ENCODE measurements at places on chromosomes 12 and 14.

DNA sequence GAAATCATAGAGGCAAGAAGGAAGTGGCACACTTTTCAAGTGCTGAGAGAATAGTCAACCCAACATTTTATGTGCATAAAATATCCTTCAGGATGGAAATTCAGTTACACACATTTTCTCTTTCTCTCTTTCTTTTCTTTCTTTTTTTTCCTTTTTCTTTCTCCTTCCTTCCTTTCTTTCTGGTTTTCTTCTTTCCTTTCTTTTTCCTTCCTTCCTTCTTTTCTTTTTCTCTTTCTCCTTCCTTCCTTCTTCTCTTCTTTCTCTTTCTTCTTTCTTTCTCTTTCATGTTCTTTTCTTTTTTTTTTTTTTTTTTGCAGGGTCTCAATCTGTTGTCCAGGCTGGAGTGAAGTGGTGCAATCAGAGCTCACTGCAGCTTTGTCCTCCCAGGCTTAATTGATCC is 38.7 kb upstream of the OR5AU1 start:
- no peak for DNase-seq

DNA sequence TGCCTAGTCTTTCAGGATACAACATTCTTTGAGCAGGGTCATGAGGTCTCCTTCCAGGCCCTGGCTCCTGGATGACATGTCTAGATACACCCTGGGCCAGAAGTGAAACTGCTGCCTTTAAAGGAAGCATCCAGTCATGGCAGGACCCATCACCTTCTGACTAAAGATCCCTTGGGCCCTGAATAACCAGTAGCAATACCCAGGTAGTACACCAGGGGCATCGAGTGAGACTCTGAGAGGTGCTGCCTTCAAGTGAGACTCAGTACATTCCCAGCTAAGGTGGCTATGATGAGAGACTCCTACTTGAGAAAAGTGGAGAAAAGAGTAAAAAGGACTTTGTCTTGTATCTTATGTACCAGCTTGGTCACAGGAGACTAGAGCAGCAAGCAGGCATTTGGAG is 23.5 kb downstream of the OR6C68 start:
- no peak for DNase-seq

- no peak for DNase-seq
Measured at GRCh38 chr14:90981636-90982035, 78.8 kb downstream of the RPS6KA5 start.

- no peak for DNase-seq
Measured at GRCh38 chr12:8559676-8560075, 19.0 kb upstream of the CLEC4E start.

GRCh38 chr12:14138495-14138894 is 157.1 kb upstream of the GRIN2B start:
- DNase-seq = no peak

DNA sequence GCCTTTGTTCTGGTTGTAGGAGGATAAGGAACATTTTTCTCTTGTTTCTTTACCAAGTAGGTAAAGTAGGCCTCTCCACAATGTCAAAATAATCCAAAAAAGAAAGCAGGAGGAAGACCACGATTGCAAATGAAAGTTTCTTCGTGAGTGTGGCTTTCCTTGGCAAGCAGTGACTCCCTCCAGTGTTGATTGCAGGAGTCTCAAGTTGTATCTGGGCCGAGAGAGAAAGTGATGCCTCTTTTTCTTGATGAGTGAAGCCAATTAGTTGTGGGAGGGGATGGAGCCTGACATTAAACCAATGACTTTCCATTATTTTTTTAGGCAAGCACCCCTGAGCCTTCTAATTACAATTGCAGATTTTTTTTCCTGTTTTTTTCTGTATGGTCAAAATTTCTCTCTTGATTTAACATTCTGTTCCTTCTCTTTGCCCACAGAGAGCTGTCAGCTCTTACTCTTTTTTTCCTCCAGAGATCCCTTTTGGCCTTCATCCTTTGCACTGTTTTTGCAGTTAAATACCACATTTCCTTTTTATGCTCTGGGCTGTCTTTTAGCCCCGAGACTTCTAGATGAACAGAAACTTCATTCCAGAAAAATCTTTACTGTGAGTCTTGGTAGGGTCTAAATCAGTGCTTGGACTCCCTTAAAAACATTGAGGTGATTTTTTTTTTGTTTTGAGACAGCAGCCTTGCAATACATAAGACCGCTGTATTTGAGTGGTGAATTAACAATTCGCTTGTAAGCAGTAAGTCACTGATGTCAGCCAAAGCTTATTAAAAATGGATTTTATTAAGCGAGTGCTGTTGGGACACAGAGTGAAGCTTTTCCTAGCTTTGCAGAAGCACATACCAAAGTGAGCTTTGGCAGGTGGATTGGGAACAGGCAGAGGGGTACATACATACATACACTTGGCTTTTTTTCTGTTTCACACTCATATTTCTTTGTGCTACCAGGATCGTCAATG is 15.8 kb downstream of the FBXW8 start:
- no peak for DNase-seq

GRCh38 chr14:76491172-76491930 is 115.4 kb downstream of the ESRRB start:
- DNase-seq = no peak

DNA sequence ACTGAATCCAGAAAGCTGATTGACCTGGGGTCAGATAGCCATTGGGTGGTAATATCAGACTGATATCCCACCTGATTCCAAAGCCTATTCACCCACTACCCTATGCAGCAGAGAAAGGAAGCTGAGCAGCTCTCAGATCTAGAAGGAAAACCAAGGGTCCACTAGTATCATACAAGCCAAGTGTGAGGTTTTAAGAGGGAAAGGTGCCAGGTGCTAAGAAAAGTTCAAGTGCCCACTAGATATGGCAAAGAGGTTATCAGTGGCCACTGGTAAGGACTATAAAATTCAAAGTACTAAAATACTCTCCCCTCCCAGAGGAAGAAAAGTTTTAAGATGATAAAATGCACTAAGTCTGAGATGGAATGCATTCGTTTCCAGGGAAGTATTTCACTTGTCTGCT is 85.6 kb downstream of the PPM1H start:
- no peak for DNase-seq

DNA sequence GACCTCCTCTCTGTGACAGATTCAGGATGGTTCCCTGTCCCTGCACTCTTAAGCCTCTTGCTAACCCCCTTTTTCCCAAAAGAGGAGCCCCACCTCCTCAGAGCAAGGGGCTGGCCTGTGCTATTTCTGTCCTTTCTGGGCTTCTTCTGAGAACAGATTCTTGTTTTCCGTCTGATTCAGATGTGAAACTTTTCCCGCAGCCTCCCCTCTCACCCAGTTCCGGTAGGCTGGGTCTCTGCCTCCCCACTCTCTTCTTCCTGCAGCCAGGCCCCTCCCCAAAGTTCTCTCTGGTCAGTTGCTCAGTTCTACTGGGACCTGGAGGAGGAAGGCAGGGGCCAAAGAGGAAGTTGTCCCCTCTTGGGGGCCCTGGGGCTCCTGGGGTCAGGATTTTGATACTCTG is 11.8 kb downstream of the PDE1B start:
- DNase-seq = no peak

Measured in CD4-positive, alpha-beta T cell (primary cell).